ENCODE measurements at places on chromosomes 11 and 22.
A peak's percentile ranks its signal among the peaks of the same experiment; 100 is the strongest.

DNA sequence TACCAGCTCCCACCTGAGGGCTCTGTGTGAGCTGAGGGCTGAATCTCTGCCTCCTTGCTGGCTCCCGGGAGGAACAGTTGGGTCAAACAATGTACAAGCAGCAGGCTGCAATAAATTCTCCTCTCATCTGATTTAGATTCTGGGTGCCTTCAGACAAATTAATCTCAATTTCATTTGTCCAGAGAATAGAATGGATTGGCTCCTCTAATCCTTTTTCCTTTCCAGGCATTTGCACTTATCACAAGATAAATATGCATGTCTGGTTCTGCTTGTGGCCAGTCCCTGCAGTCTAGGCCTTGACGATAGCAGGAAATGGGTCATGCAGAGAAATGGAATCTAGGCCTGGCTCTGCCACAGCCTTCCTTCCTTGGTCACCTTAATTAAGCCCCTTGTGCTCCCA lies 28.7 kb downstream of the UPB1 start:
- no peak for DNase-seq

DNA sequence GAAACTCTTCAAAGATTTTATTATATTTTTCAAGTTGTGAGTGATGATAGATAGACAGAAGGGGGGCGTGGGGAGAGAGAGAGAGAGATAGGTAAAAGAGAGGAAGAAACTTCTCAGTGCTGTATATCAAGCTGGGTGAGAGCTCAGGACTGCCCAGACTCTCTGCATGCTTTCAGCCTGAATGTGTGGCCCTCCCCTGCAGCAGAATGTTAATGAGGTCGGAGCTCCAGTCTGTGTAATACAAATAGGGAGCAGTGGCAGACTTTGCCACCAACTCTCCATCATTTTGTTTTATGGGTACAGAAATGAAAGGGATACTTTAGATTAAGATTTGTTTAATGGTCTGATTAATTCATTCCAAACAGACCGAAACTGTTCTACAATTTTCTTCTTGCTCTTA lies 752.8 kb downstream of the OPCML start:
- DNase-seq, result no peak

DNA sequence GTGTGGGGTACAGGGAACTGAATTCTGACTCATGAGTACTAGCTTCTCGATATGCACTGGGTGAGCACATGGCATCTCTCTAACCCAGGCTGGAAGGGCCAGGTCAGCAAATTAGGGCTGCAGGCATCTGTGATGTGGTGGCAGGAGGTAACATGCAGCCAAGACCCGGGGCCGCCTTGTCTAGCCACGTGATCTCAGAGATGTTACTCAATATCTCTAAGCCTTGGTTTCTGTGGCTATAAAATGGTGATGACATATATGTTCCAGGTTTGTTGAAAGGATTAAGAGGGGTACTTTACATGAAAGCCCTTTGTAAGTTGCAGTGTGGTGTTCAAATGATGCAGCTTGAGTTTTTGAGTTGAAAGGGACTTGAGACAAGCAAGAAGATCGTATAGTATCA lies 3.2 kb downstream of the ST14 start:
- peak; percentile 37 for DNase-seq

- no peak for DNase-seq
Observed at GRCh38 chr11:67371911-67372320, 1.5 kb downstream of the CLCF1 start.

GRCh38 chr22:43395086-43395695 lies 16.6 kb upstream of the MPPED1 start:
- DNase-seq, result no peak

Data from stimulated activated CD4-positive, alpha-beta T cell treated with anti-CD3 and anti-CD28 coated beads, Interleukin-15, amount 100 ng/mL, for 24 hours (primary cell).